Gastrocnemius medialis (tissue), 4 donors: ENCODE measurements at places on chromosomes 1 and 21.

DNA sequence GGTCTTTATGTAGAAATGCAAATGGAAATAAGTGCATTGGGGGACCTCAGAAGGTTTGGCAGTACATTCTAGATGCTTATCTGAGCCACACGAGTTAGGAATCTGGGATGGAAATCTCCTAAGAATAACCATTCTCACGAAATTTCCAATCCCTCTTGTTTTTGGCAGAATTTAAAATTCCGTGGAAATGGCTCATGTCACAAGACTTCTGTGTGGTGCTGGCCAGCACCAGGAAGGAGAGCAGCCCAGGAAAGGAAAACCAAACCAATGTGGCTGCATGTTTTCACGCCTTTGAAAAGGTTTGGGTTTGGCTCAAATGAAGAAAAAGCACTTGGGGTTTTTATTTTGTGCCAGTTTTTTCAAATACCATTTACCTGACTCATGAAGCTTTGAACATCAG lies 80.1 kb upstream of the KCNK2 start:
- no peak for DNase-seq

DNA sequence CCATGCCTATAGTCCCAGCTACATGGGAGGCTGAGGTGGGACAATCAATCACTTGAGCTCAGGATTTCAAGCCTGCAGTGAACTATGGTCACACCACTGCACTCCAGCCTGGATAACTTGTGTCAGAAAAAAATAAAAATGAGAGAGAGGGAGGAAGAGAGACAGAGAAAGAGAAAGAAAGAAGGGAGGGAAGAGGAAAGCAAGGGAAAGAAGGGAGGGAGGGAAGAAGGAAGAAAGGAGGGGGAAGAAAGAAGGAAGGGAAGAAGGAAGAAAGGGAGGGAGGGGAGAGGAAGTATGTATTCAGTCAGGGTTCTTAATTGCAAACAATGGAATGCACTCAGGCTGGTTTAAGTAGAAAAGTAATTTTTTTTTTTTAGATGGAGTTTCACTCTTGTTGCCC lies 7.9 kb upstream of the HENMT1 start:
- DNase-seq = no peak

DNA sequence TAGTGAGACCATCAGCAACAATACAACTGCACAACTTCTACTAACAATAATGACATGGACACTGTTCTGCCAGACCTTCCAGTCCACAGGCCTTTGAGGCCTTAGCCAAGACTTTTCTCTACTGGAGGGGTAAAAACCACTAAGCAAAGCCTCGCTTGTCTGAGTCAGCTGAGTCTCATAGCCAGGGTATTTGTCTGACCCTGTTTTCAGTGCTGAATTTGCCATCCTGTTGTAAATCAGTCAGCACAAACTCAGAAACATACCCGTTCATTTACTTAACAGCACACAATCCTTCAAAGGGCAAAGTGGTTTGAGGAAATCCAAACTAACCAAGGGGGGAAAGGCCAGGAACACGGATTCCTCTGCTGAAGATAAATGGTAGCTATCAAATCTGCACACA lies 537.8 kb downstream of the SMYD3 start:
- no peak for DNase-seq

GRCh38 chr1:34924759-34925555 lies 4.5 kb downstream of the DLGAP3 start:
- DNase-seq = no peak

GRCh38 chr1:77543822-77544448 lies 138.5 kb downstream of the ZZZ3 start:
- DNase-seq = no peak

- DNase-seq = no peak
Observed at GRCh38 chr1:172341697-172342096, 78.8 kb upstream of the C1orf105 start.
